ENCODE measurements at places on chromosomes 4 and X. TPM values are rescaled to one million over a fixed set of nuclear protein-coding genes. Genes with fewer than 3 reads are reported as not detected.

- DNase-seq = no peak
These were observed 41.4 kb upstream of the MAB21L2 start for GRCh38 chr4:150540536-150540935.

- DNase-seq = no peak
These were observed 18.1 kb upstream of the TRIM2 start for GRCh38 chr4:153186046-153186728.

DNA sequence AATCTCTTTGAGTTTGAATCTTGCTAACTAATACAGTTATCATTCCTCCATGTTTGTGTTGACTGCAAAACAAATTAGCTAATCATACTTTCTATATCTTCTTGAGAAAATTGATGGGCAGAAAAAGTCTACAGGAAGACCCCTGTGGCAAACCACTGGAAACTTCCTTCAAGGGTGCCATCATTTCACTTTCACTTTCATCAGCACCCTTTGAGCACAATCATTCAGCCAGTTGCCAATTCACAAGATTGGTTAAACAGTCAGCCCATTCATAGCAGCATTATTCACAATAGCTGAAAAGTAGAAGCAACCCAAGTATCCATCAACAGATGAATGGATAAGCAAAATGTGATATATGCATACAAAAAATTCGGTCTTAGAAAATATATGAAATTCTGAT is 101.5 kb downstream of the CCDC160 start:
- peak; percentile 0 for DNase-seq

GRCh38 chr4:150033901-150034300 is 44.3 kb upstream of the DCLK2 start:
- DNase-seq = peak; percentile 25

GRCh38 chr4:169092889-169093522 is 83.0 kb upstream of the CBR4 start:
- DNase-seq = no peak

DNA sequence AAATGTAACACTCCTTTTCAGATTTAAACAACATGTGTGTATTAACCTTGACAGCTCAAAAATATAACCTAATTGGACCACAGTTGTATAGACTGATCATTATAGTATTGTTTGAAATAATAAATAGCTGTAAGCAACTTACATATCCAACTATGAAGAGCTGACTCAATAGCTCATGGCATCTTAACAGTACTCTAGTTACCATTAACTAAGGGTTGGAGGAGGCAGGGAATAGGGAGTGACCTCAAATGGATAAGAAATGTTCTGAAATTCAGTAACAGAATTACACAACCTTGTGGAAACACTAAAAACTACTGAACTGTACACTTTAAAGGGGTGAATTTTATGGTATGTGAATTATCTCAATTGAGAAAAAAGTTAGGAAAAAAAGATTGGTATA is 136.5 kb upstream of the CPEB2 start:
- no peak for DNase-seq

NXF2B gene
- not detected for total RNA-seq

ACOX3 gene
- 10.7 TPM for total RNA-seq

LINC00632 gene
- total RNA-seq = 0.48 TPM

CPLX1 gene
- not detected for total RNA-seq

EDA2R gene
- total RNA-seq = 0.72 TPM
